ENCODE measurements at places on chromosomes 2 and 18. TPM values are rescaled to one million over a fixed set of nuclear protein-coding genes. Genes with fewer than 3 reads are reported as not detected.

Gene SLC4A5
- total RNA-seq: 2.3 TPM

Gene TSPYL6
- 0.08 TPM for total RNA-seq

Gene IL36B
- total RNA-seq: not detected

Gene SLC23A3
- 0.58 TPM for total RNA-seq

GRCh38 chr2:216312441-216312840 lies 59.8 kb downstream of the MARCHF4 start:
- no peaks in the 10 kb centered on the region for H3K36me3 ChIP-seq
- DNase-seq: no peak
- no peak overlapping the region for H3K4me3 ChIP-seq
- peaks cover 6% of the 10 kb centered on the region for H3K4me1 ChIP-seq
- peaks cover 26% of the 10 kb centered on the region for H3K27me3 ChIP-seq

GRCh38 chr2:182713601-182714000 lies 2.5 kb upstream of the DNAJC10 start:
- no peaks in the 10 kb centered on the region for H3K36me3 ChIP-seq
- peaks cover 42% of the 10 kb centered on the region for H3K4me1 ChIP-seq
- no peak overlapping the region for H3K27ac ChIP-seq
- no peak overlapping the region for H3K4me3 ChIP-seq

DNA sequence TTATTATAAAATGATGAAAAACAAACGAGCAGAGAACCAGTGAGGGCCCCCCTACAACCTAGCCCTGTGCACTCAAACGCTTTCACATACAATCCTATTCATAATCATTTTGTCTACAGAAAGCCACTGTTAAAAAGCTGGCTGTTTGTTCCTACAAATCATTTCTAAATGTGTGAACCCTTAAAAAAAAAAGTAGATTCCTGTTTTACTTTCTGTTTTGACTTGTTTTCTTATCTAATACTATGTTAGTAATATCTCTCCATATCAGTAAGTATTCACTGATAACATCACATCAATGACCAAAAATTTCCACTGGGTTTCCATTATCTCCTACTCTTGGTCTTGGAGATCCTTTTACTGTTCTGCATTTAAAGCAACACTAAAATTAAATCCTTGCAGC lies 128.8 kb upstream of the TTC39C start:
- no peak for DNase-seq
- H3K27ac ChIP-seq: no peak overlapping the region
- H3K4me1 ChIP-seq: peaks cover 22% of the 10 kb centered on the region
- no peak overlapping the region for H3K4me3 ChIP-seq
- H3K27me3 ChIP-seq: no peaks in the 10 kb centered on the region
- no peaks in the 10 kb centered on the region for H3K36me3 ChIP-seq

DNA sequence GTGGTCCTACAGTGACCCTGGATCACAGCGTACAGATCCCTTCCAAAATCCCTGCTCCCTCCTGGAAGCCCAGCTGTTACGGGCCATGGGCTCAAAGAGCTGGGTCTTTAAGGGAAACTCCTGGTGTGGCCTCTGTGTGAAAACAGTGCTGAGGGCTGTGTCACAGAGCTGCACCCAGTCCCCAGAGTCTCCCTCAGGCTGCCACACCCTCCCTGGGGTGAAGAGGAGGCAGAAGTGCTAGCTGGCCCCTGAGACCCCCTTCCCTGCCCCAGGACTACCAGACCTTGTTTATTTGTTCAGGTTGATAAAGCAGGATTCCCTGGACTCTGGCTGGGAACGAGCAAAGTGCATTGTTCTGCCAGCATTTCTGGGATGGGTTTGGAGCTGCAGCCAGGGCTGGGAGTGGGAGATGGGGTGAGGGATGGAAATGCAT lies 7.7 kb downstream of the ATOH8 start:
- no peaks in the 10 kb centered on the region for H3K27me3 ChIP-seq
- H3K36me3 ChIP-seq: peaks cover 31% of the 10 kb centered on the region
- peak overlapping the region; percentile 45 for H3K27ac ChIP-seq
- no peak for DNase-seq
- peak overlapping the region; percentile 98 for H3K4me3 ChIP-seq
- H3K4me1 ChIP-seq: peaks cover 99% of the 10 kb centered on the region

- no peak overlapping the region for H3K27ac ChIP-seq
- H3K36me3 ChIP-seq: no peaks in the 10 kb centered on the region
- no peaks in the 10 kb centered on the region for H3K4me1 ChIP-seq
- H3K27me3 ChIP-seq: no peaks in the 10 kb centered on the region
- no peak overlapping the region for H3K4me3 ChIP-seq
These were observed 35.0 kb upstream of the LRP1B start for GRCh38 chr2:142165790-142166189.

DNA sequence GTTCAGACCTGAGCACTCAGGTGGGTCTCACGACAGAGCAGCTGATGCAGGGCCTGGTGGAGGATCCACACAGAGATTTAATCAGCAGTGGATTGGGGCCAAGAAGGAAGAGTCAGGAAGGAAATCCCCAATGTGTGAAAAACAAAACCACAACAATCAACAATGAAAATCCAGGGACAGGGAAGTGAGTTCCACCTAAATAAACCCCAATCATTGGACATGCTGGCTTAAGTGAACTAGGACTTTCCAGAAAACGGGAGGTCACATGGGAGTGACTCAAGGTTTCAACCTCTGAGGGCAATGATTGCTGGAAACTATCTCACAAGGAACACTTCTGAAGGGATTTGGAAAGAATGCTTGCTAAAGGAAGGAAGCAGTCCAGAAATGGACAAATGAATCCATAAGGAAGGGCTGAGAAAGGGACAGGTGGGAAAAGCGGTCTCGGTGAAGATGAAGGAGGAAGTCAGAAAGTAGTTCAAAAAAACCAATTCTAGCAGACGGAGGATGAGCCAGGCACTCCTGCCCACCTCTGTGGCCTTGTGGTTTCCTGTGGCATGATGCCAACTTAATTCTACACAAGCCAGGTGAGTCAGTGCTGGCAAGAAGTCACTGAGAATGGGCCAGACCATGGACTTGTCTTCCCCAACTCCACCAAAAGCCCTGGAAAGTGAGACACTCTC lies 15.4 kb upstream of the XDH start:
- no peaks in the 10 kb centered on the region for H3K27me3 ChIP-seq
- DNase-seq: no peak
- H3K27ac ChIP-seq: no peak overlapping the region
- no peak overlapping the region for H3K4me3 ChIP-seq
- H3K36me3 ChIP-seq: no peaks in the 10 kb centered on the region
- no peaks in the 10 kb centered on the region for H3K4me1 ChIP-seq

GRCh38 chr2:68828887-68829708 lies 42.1 kb downstream of the BMP10 start:
- peaks cover 7% of the 10 kb centered on the region for H3K36me3 ChIP-seq
- no peaks in the 10 kb centered on the region for H3K27me3 ChIP-seq
- H3K4me1 ChIP-seq: peaks cover 55% of the 10 kb centered on the region
- peak overlapping the region; percentile 31 for H3K4me3 ChIP-seq

DNA sequence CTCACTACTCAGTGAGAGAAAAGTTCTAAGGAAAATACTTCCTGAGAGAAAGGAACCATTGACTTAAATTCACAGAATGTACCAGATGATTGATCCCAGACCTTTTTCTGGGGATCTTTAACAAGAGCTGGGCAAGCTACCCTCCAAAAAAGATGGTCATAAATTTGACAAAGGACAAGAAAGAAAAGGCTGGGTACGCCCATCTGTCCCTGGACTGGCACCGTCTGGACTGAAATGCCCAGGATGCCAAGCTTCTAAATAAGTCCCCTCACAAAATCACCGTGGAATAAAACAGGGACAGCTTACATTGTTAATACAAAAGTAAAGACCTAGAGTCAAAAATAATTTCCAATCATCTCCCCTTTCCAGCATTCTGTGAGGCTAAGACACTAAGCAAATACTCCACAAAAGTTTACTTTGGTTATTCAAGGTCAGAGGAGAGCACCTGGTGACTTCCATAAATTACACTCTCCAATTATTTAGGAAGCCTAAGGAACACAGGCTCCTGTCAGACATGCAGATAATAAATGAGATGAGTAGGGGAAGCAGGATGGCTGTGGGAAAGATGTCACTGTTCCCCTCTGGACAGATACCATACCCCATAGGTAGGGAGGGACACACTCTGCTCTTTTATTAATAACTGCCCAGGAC lies 69.9 kb downstream of the UXS1 start:
- H3K27ac ChIP-seq: no peak overlapping the region
- H3K27me3 ChIP-seq: no peaks in the 10 kb centered on the region
- peaks cover 41% of the 10 kb centered on the region for H3K36me3 ChIP-seq

GRCh38 chr2:118668431-118669424 lies 178.7 kb downstream of the EN1 start:
- H3K4me1 ChIP-seq: peaks cover 8% of the 10 kb centered on the region
- no peak for DNase-seq
- H3K36me3 ChIP-seq: no peaks in the 10 kb centered on the region
